Breast epithelium (tissue), 4 donors: ENCODE measurements at places on chromosomes 13 and 19.

GRCh38 chr13:109750221-109750775 is 36.1 kb downstream of the IRS2 start:
- DNase-seq = no peak

- DNase-seq = no peak
These were observed 226.5 kb downstream of the FOXO1 start for GRCh38 chr13:40439928-40440327.

DNA sequence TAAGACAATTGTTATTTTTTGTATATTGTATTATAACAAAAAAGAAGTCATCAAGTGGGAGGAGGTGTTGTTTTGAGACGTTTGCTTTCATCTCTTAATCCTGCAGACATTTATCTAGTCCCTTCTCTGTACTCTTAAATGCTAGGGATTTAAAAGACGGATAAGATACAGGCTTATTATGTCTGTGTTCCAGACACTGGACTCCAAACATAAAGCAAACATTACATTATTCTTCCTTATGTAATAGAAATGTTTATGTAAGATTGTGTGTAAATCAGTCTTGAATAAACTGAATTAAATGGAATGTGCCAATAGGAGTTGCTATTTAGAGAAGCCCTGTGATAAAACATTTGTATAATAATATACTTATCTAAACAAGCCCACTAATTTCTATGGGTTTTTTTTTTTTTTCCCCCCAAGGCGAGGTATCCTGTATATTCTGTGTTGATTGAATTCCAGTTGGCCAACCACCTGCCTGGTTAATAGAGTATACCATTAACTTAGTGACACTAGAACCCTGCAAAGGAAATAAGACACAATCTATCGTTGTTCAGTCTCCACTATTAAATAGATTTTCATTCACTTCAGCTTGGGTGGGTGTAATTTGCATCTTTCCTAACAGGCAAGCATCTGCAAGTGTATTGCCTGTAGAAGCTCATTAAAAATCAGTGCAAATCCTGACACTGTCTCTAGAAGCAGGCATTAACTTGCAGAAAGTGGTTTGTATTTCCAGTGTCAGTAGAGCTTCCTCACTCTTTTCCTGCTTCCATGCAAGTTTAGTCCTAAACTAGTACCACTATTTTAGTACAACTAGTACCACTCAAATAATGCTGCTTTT is 69.0 kb downstream of the LRCH1 start:
- no peak for DNase-seq

- DNase-seq = no peak
These were observed 166.8 kb downstream of the DCT start for GRCh38 chr13:94312511-94313216.

DNA sequence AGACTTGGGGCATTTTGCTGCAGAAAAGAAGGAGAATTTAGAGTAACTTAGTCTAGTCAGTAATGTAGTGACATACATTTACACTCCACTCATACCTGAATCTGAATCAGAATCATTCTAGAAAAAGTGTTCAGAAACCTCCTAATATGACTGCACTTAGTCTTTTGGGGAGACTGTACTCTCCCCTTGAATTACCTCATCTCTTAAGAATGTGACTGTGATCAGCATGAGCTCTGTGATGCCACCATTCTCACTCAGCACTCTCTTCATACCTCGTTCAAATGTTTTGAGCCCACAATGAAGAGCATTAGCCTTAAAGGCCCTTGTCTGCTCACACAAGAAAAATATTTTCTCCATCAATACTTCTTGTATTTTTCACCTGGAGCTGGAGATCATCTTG is 229.4 kb downstream of the FGF14 start:
- no peak for DNase-seq
